NCI-H187 (cell line): ENCODE measurements at places on chromosomes 4 and X.

DNA sequence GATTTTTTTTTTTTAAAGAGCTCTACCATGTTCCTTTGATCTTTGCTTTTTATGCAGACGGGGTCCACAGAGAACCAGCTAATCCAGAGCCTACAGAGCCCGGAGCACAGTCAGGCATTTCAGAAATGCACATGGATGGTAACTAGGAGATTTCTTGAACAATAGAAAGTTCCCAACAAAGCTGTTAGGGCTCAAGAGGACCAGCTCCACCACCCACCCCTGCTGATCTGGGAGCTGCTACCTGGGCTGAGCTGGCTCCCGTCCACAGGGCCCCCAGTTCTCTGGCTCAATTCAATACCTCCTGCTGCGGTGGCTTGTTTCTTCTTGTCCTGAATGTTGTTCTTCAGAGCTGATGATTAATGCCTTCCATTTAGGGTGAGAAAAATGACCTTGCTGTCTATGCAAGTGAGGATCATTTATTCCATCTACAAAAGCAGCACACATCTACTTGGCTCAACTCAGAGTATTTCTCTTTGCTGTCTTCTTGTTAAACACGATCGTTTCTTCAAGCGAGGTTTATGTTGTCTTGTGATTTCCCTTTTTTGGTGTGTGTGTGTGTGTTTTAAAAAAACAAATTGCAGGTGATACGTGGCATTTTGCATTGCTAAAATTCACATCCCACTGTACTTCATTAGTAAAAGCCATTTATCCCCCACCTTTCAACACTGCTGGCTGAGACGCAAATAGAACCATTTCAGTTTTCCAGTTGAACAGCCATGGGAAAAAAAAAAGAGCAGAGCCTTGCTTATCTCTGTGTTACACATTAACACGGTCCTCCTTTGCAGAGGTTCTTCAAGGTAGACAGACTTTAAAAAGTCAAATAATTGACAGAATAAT lies 31.3 kb downstream of the IGFBP7 start:
- no peak for DNase-seq

DNA sequence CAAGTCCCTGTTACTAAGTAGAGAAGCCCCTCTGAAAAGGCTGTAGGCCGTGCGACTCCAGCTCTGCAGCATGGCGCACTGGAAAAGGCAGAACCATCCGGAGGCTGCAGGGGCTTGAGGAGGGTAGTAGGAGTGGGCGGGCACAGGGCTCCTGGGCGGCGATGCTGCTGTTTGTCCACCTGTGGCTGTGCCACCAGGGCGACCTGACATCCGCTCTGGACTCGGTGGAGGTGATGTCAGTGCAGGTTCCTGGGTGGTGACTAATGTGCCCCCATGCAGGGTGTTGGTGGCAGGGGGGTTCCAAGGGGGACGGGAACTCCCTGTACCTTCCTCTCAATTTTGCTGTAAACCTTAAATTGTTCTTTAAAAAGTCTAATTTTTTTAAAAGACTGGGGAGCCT lies 58.3 kb downstream of the PCGF3 start:
- no peak for DNase-seq

GRCh38 chr4:133808151-133808550 lies 393.4 kb downstream of the PABPC4L start:
- DNase-seq: no peak

DNA sequence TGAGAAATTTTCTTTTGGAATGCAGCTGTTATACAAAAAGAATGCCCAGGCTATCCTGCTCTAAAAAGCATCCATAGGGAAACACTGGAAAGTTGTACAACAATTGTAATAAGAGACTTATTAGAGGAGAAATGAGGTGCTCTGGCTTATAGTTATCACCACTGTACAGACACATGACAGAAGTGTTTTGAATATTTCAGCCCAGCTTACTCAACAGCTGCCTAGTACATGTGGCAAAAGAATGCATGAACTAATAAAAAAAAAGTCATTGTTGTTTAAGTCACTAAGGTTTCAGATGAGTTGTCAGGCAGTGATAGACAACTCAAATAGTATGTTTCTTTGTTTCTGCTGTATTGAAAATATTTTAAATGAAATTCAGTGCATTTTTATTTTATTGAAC lies 307.7 kb downstream of the GPM6A start:
- no peak for DNase-seq

DNA sequence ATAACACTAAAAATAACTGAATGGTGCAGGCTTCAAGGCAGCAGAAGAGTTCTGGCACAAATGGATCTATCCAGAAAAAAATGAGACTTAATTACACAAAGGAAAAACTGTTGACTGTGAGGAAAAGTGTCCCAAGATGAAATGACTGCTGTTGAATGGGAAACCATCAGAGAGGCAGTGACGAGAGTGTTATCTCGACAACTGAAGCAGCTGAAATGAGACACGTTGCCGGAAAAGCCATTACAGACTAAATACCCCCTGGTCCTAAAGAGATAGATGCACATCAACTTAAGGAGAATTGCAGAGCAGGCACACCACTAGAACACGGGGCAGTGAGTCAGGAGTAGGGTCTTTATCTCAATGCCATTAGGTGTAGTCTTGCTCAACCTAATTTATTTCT lies 277.8 kb downstream of the DMD start:
- no peak for DNase-seq

DNA sequence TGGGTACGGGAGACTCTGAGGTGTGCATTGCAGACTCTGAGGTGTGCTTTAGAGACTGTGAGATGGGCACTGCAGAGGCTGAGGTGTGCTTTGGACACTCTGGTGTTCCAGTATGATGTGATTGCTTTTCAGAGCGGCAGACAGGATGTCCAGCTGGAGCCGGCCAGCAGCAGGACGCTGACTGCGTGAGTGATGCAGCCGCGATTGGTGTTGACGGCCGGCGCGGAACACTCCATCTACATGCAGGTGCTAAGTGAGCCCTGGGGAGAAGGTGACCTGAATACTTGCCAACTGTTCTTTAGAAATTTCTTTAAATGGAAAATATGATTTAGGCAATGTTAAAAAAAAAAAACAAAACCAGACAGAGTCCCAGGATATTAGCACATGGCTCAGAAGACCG lies 103.1 kb upstream of the PPP2R3B start:
- no peak for DNase-seq

- DNase-seq: no peak
Measured at GRCh38 chr4:68367835-68368234, 17.9 kb upstream of the YTHDC1 start.

DNA sequence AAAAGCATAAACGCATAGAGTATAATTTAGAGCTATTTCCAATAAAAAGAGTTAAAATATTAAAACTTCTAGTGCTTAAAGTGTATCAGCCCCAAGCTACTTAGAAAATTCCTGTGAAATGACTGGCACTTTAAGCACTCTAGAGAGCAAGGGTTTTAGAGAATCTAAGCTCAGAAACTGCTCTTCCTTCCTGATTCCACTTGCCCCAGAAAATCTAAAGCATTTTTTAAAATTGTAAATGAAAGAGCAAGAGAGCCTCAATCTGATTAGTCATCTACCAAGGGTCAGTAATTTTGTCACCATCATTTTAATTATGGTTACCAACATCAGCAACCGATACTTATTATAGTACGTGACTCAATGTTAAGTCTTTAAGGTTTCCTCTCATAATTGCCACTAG lies 25.0 kb downstream of the CTPS2 start:
- DNase-seq: no peak

DNA sequence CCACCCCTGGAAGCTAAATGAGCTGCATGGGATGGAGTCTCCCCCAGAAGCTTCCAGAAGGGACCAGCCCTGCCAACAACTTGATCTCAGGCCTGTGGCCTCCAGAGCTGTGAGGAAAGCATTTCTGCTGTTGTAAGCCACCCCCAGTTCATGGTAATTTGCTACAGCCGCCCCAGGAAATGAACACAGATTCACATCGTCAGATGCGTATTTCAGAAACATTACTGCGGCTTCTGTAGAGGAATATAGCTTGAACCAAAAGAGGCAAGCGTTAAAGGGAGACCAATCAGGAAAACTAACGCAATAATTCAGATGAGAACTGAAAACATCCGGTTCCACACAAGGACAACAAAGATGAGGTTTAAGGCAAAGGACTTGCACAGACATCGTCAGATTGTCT lies 128.4 kb upstream of the TBL1X start:
- no peak for DNase-seq

- peak; percentile 87 for DNase-seq
Measured at GRCh38 chr4:81405900-81406401, 65.8 kb downstream of the RASGEF1B start.

DNA sequence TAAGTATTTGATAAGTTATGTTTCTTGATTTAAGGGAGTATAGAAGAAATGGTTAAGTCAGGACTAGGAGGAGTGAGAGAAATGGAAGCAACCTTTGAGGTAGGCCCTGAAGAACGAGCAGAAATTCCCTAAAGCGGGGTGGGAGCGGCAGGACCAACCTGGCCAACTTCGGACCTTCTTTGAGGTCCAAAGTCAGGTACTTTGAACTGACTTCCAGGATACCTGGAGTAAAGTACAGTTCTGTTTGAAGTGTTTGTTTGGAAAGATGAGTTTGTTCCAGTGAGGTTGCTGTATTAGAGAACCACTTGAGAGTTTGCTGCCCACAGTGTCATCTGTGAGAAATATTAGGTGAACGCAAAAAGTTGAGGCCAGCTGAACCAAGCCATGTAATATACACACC lies 11.7 kb downstream of the RNF4 start:
- no peak for DNase-seq

DNA sequence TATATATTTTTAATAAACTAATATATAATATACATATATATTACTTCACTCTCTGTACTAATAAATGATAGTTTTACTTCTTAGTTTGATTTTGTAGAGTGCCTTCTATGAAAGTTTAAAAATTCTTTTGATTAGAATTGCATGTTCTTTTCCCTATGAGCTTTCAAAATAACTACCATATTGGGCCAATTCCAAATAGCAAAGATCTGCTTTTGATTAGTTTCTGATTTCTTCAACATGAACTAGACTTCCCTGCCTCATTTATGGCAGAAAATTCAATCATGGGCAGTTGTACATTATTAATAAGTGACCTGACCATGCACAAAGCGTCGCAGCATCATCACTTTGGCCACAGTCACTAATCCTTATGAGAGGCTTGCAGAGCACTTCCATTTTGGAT lies 48.9 kb upstream of the TEX13A start:
- DNase-seq: no peak

- no peak for DNase-seq
Measured at GRCh38 chrX:21863241-21863640, 7.5 kb downstream of the YY2 start.

GRCh38 chrX:314049-314448 lies 4.5 kb downstream of the GTPBP6 start:
- no peak for DNase-seq
